ENCODE measurements at places on chromosomes 12 and 14. TPM values are rescaled to one million over a fixed set of nuclear protein-coding genes. Genes with fewer than 3 reads are reported as not detected.

DNA sequence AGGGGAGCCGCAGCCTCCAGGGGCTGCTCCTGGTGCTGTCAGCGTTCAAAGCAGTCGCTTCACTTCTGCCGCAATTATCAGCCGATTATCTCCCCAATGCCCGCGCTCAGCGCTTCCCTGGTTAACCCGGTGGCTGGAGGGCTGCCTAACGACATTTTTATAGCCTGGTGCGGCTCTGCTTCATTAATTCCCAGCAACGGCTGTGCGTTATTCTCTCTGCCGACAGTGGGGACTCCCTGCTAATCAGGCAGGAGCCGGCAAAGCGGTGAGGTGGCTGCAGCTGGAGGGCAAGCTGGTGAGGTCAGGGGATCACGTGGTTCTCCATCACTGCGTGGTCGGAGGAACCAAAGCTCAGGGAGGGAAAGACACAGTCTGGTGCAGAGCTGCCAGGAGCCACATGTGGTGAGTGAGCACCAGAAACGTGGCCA lies 62.9 kb downstream of the GLRX5 start:
- no peaks in the 10 kb centered on the region for H3K4me1 ChIP-seq
- peaks cover 41% of the 10 kb centered on the region for H3K27me3 ChIP-seq
- H3K4me3 ChIP-seq = no peak overlapping the region
- no peak for DNase-seq
- no peak overlapping the region for H3K27ac ChIP-seq

GRCh38 chr12:116142936-116143898 lies 134.3 kb downstream of the MED13L start:
- no peaks in the 10 kb centered on the region for H3K36me3 ChIP-seq
- no peak overlapping the region for H3K4me3 ChIP-seq
- H3K4me1 ChIP-seq = peaks cover 58% of the 10 kb centered on the region
- no peak for DNase-seq
- H3K27me3 ChIP-seq = no peaks in the 10 kb centered on the region

GRCh38 chr12:91511795-91512420 lies 329.3 kb upstream of the DCN start:
- no peak overlapping the region for H3K27ac ChIP-seq
- H3K36me3 ChIP-seq = no peaks in the 10 kb centered on the region

The NANOG gene
- not detected for total RNA-seq

The CELA1 gene
- total RNA-seq = not detected

DNA sequence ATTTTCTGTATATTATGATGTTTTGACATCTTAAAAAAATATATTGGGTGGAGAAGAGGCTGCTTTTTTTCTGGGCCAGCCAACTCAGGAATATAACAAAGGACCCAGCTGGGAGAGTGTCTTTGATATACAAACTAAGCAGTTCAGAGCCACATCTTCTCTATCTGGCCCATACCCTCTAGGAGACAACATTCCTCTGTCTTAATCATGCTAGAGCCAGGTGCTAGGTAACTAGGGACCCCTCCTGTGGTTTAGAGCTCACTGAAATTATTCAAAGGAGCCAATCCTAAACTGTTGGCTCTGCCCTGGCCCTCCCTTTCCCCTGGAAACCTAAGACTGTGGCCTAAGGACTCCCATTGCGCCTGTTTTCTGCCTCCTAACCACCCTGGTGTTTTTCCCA lies 193.1 kb upstream of the DIO2 start:
- no peaks in the 10 kb centered on the region for H3K36me3 ChIP-seq
- no peak for DNase-seq
- H3K4me3 ChIP-seq = no peak overlapping the region
- no peak overlapping the region for H3K27ac ChIP-seq

The SLC17A8 gene
- total RNA-seq = not detected

GRCh38 chr12:120397824-120398540 lies 29.0 kb upstream of the MSI1 start:
- H3K4me3 ChIP-seq = no peak overlapping the region
- H3K27me3 ChIP-seq = peaks cover 30% of the 10 kb centered on the region
- H3K36me3 ChIP-seq = no peaks in the 10 kb centered on the region
- no peaks in the 10 kb centered on the region for H3K4me1 ChIP-seq

The DIO2 gene
- 7.5 TPM for total RNA-seq

The KRT82 gene
- total RNA-seq = 1.3 TPM

- no peaks in the 10 kb centered on the region for H3K4me1 ChIP-seq
- DNase-seq = no peak
- H3K4me3 ChIP-seq = no peak overlapping the region
- no peaks in the 10 kb centered on the region for H3K36me3 ChIP-seq
These were observed 166.6 kb upstream of the PELI2 start for GRCh38 chr14:55951341-55952206.

DNA sequence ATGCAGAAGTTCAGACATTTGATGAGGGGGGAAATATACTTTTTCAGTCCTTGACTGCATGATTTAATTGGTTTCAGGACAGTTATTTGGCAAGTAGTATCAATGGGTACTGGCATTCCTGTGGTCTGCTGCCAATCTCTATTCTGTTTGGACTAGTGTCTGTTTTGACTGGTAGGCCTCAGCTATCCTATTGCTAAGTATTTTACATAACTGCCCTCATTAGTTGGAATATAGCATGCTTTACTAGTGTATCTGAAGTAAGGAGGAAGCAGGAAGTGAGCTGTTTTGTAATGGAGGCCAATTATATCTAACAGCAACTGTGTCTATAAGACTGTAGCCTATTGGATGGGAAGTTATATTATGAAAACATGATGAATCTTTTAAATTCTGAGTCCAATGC lies 104.3 kb downstream of the FLRT2 start:
- no peaks in the 10 kb centered on the region for H3K27me3 ChIP-seq
- H3K4me3 ChIP-seq = no peak overlapping the region
- no peaks in the 10 kb centered on the region for H3K36me3 ChIP-seq
- no peaks in the 10 kb centered on the region for H3K4me1 ChIP-seq
- no peak for DNase-seq
- H3K27ac ChIP-seq = no peak overlapping the region

The MIP gene
- total RNA-seq = not detected

DNA sequence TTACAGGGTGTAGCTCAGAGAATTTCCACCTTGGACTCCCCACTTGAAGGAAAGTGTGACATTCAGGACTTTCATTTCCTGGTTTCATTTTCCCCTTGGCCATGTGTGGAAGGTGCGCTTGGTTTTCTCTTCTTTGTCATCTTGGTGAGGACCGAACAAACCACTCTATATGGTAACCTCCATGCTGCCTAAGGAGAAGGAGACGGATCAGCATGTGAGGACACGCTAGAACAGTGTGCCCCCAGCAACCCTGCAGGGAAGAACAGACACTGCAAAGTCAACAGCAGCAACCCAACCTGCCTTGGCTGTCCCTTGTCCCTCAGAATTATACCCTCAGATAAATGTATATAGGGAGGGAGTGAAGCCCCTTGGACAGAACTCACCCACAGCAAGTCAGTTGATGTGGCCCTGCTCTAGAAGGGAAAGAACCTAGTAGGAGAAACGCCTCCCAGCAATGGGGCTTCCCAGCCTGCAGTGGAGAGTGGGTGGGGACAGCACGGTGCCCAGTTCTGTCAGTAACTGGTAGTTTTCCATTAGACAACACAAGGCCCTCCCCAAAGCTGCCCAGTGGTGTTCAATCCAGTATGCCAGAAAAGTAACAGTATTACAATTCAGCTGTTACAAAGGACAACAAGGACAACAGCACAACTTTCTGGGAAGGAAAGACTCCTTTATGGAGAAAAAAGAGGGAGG lies 18.9 kb upstream of the COCH start:
- H3K4me3 ChIP-seq = no peak overlapping the region
- H3K4me1 ChIP-seq = no peaks in the 10 kb centered on the region
- no peaks in the 10 kb centered on the region for H3K27me3 ChIP-seq
- no peak overlapping the region for H3K27ac ChIP-seq
- no peak for DNase-seq

- no peak overlapping the region for H3K27ac ChIP-seq
- H3K4me3 ChIP-seq = no peak overlapping the region
- no peaks in the 10 kb centered on the region for H3K36me3 ChIP-seq
- no peak for DNase-seq
- H3K4me1 ChIP-seq = no peaks in the 10 kb centered on the region
- H3K27me3 ChIP-seq = no peaks in the 10 kb centered on the region
These were observed 37.3 kb downstream of the MGST1 start for GRCh38 chr12:16384732-16385131.

GRCh38 chr14:54584097-54584496 lies 17.2 kb downstream of the SAMD4A start:
- DNase-seq = no peak
- no peaks in the 10 kb centered on the region for H3K36me3 ChIP-seq
- H3K27ac ChIP-seq = no peak overlapping the region
- H3K27me3 ChIP-seq = no peaks in the 10 kb centered on the region
- no peak overlapping the region for H3K4me3 ChIP-seq

- H3K36me3 ChIP-seq = no peaks in the 10 kb centered on the region
- H3K27ac ChIP-seq = no peak overlapping the region
These were observed 1.8 kb downstream of the TRPV4 start for GRCh38 chr12:109831365-109831764.

GRCh38 chr14:33026850-33027430 lies 88.3 kb downstream of the NPAS3 start:
- peaks cover 4% of the 10 kb centered on the region for H3K4me1 ChIP-seq
- no peaks in the 10 kb centered on the region for H3K36me3 ChIP-seq
- no peak overlapping the region for H3K27ac ChIP-seq
- DNase-seq = no peak
- no peaks in the 10 kb centered on the region for H3K27me3 ChIP-seq

The CLEC6A gene
- total RNA-seq = not detected

- H3K36me3 ChIP-seq = peaks cover 14% of the 10 kb centered on the region
- H3K4me1 ChIP-seq = no peaks in the 10 kb centered on the region
- H3K27ac ChIP-seq = no peak overlapping the region
These were observed 13.3 kb upstream of the PITPNM2 start for GRCh38 chr12:123164222-123164621.

DNA sequence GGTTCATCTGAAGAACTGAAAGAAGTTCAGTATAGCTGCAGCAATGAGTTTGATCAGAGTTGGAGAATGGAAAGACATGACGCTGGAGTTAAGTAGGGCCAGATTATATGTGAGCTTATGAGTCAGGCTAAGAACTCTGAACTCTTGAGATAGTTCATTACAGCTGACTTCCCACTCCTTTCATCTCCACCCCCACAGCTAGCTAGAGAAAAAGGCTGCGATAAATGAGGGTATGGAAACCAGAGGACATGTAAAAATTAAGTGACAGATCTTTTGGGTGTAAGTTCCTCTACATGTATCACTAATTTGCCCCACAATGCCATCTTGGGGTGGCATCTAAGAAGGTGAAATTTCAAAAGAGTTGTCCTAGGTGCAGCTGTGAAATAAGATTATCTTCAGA lies 28.6 kb downstream of the PYM1 start:
- H3K27me3 ChIP-seq = no peaks in the 10 kb centered on the region
- peaks cover 39% of the 10 kb centered on the region for H3K36me3 ChIP-seq
- no peaks in the 10 kb centered on the region for H3K4me1 ChIP-seq
- H3K4me3 ChIP-seq = no peak overlapping the region
- DNase-seq = no peak

The TAS2R43 gene
- not detected for total RNA-seq

The CLECL1 gene
- total RNA-seq = not detected

DNA sequence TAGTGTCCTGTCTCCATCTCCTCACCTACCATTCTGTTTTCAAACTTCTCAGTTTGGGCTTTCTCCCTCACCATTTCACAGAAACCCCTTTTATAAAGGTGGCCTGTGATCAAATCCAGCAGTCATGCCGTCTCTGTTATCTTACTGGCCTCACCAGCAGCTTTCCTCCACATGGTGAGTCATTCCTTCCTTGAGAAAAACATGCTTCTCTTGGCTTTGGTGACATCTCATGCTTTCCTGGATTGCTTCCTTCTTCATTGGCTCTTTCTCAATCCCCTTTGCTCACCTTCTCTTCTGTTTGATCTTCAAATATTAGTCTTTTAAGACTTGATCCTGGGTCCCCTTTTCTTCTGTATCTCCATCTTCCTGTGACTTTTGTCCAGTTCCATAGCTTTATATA lies 164.9 kb downstream of the ANO4 start:
- H3K4me1 ChIP-seq = no peaks in the 10 kb centered on the region
- no peak for DNase-seq
- H3K27me3 ChIP-seq = no peaks in the 10 kb centered on the region
- H3K4me3 ChIP-seq = no peak overlapping the region
- no peaks in the 10 kb centered on the region for H3K36me3 ChIP-seq

DNA sequence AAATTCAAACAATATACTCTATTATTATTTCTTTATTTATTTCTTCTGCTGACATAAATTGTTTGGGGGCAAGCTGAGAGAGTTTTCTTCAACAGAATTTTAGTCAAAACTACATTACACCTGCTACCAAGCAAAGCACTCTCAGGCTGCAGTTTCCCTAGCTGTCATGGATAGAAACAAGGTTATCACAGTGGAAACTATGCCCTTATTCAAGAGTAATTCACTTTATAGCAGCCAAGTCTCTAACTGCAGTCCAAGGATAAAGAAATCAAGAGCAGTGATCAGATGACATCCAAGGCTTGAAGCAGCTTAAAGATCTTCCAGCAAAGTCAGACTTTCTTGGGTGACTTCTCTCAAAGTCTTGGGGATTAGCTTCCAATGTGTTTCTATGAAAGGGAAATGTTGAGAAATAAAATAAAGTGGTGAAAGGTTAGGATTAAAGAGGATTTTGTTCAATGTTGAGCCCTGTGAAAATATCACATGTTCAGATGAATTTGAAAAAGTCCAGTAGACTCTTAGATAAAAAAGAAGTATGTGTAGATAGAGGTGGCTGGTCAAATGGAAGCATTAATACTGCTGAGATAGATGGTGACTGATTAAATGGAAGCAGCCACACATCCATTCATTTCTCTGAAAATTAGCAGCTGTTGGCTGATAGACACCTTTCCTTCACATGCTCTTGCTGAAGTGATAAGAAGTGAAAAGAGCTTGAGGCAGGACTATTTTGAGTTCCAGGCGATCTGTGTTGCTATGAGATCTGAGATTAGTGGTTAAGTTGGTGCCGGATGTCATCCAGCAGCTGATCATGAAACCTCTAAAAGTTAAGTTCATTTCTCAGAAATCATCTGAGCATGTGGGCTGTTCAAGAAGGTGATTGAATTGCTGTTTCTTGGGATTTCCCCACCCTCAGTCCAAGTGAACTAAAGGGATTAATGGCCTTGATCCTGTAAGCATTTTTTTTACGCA lies 257.8 kb upstream of the BTG1 start:
- H3K4me3 ChIP-seq = no peak overlapping the region
- no peak overlapping the region for H3K27ac ChIP-seq
- no peaks in the 10 kb centered on the region for H3K27me3 ChIP-seq
- H3K36me3 ChIP-seq = no peaks in the 10 kb centered on the region
- no peak for DNase-seq
- H3K4me1 ChIP-seq = peaks cover 12% of the 10 kb centered on the region

The SNX6 gene
- 53.2 TPM for total RNA-seq

DNA sequence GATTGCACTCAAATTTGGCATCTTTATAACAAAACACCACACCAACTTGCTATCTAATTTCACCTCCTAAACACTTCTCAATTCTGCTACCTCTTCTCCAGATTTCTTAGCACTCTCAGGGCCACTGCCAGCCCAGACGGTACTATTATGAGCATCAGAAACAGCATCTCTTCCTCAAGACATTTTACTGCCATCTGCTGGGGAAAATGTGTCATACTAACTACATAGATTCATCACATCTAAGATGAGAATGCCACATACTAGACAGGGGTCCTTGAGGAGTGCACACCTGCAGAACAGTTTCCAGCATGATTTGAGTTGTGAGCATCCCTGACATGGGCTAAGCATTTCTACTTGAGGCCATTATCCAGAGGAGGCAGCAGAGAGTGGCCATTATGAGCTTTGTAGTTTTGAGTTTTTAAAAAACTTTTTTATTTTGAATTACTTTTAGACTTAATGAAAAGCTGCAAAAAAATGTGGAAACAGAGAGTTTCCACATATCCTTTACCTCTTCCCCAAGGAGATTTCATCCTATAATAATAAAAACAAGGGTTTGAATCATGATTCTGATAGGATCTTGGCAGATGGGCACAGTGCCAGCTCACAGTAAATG lies 15.1 kb upstream of the GRIP1 start:
- H3K36me3 ChIP-seq = no peaks in the 10 kb centered on the region
- no peaks in the 10 kb centered on the region for H3K27me3 ChIP-seq
- no peak overlapping the region for H3K4me3 ChIP-seq
- DNase-seq = no peak

The GLS2 gene
- total RNA-seq = 8.4 TPM
